ENCODE measurements at places on chromosomes 2 and 18.
A peak's percentile ranks its signal among the peaks of the same experiment; 100 is the strongest.

DNA sequence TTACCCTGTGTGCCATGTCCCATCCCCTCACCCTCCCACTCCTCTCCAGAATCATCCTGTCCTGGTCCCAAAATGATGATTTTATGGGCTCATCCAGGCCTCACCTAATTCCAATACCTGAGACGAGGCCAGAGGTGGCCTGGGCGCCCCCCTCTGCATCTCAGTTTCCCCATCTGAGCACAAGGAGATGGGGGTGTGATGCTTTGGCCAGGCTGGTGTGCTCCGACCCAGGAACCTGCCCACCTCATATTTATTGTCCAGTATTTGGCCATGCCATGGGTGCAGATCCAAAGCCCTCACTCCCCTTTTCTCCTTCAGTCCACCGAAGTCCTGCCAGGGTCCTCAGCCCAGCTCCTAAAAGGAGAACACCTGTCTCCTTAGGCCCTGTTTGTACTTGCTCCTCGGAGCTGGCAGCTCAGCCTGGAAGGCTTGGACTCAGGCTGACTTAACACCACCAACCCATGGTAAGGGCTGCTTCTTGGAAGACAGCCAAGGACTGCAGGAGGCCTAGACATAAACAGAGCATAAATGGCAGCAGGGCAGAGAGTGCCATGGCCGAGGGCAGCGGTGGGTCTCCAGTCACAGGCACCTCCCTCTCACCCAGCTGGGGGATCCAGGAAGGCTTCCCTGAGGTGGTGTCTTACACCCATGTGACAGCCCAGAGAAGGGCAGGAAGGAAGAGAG lies 3.6 kb downstream of the TEX51 start:
- no peaks in the 10 kb centered on the region for H3K36me3 ChIP-seq
- no peak for DNase-seq
- H3K27me3 ChIP-seq: no peaks in the 10 kb centered on the region
- H3K27ac ChIP-seq: no peak overlapping the region
- H3K4me3 ChIP-seq: no peak overlapping the region

GRCh38 chr2:205556841-205557539 lies 125.3 kb upstream of the NRP2 start:
- no peaks in the 10 kb centered on the region for H3K4me1 ChIP-seq
- H3K27ac ChIP-seq: no peak overlapping the region
- no peak overlapping the region for H3K4me3 ChIP-seq

DNA sequence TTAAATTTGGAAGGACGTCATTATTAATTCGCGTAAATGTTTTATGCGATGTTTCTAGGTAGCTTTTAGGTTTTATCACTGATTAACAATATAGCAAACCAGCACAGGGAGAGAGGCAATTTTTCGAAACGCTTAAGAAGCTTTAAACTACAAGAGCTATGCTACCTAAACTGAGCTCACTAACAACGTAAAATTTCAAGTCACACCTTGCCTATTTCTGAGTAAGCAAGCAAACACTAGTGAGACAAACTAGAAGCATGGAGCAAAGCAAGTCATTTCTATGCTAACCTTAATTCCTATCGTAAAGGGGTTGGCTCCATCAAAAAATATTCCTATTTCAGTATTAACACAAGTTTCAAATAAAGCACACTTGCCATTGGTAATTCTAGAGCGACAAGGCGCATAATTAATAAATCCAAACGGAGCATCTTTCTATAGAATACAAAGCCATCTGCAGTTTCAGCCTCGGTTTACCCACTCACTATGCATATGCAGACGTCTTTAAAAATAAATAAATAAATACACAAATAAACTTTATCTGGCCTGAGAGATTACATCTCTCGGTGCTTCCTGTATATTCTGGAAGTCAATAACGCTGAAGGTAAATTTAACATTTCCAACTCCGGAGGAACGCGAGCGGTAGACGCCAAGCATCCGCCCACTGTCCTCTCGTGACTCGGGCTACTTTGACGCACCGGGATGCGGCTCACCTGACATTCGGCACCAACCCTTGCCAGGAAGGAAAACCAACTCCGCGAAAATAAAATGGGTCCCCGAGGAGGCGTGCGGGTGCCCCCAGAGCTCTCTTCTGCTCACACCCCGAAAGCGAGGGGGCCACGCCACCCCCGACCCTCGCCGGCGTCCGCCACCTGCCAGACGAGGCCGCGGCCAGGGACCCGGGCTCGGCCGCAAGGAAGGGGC lies 947 bp downstream of the ITSN2 start:
- no peaks in the 10 kb centered on the region for H3K27me3 ChIP-seq
- no peaks in the 10 kb centered on the region for H3K36me3 ChIP-seq
- peak overlapping the region; percentile 87 for H3K27ac ChIP-seq
- peak overlapping the region; percentile 80 for H3K4me3 ChIP-seq
- peaks cover 44% of the 10 kb centered on the region for H3K4me1 ChIP-seq
- DNase-seq: peak; percentile 58

GRCh38 chr2:58727981-58728656 lies 487.0 kb upstream of the FANCL start:
- no peaks in the 10 kb centered on the region for H3K36me3 ChIP-seq
- H3K27me3 ChIP-seq: no peaks in the 10 kb centered on the region
- H3K27ac ChIP-seq: no peak overlapping the region
- H3K4me1 ChIP-seq: no peaks in the 10 kb centered on the region

DNA sequence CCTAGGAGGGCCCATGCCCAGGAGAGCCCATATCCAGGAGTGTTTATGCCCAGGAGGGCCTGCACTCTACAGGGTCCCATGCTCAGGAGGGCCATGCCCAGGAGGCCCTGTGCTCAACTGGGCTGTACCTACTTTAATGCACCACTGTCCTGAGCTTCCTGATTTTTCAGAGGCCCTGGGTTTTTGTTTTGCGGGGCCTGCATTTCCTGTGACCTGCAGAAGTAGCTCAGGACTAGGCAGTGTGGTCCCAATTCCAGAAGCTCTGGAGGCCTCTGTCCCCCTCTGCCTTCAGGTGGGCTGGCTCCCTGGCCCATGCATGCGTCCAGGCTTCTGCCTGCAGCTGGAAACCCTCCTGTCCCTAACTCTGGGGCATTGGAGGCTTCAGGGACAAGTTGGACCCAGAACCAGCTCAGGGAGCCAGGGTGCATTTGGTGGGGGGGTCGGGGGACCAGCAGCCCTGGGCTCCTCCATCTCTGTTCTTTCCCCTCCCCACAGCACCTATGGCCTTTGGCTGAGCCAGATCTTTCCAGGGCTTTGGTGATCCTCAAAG lies 10.8 kb downstream of the GPR35 start:
- no peaks in the 10 kb centered on the region for H3K4me1 ChIP-seq
- H3K4me3 ChIP-seq: no peak overlapping the region
- H3K27ac ChIP-seq: no peak overlapping the region
- no peaks in the 10 kb centered on the region for H3K27me3 ChIP-seq

DNA sequence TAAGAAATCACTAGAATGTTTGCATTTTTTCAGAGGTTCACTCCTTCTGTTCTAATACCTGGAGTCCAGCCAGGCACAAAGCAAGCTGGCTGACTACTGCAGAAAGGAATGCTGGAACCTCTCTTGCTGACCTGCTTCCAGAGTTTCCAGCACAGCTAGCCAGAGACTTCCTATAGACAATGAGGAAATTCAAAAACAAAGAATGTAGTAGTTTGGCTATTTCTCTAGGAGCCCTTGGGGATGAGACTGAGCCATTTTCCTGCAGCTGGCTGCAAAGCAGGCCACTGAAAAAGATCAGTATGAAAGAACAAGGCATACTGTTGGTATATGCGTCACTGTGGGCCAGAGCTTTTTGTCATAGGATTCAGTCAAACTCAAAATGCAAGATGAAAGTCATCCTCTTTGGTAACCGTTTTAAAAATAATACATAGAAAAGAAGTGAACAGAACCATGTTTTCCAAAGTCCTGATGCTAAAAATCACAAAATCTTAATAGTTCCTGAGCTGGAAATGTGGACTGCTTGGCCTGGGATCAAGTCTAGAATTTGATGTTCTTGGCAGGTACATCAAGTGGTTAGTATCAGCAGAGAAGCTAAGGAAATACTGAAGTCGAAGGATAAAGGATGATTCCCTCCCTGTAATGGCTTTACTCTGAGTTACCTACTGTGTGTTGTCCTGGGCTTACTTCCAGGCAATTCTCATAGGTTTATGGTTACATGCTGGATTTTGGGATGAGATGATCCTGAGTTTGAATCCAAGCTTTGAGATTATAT lies 9.0 kb upstream of the DSEL start:
- H3K27me3 ChIP-seq: no peaks in the 10 kb centered on the region
- H3K4me1 ChIP-seq: no peaks in the 10 kb centered on the region
- H3K36me3 ChIP-seq: no peaks in the 10 kb centered on the region
- peak overlapping the region; percentile 47 for H3K27ac ChIP-seq
- no peak overlapping the region for H3K4me3 ChIP-seq

- H3K4me1 ChIP-seq: peaks cover 9% of the 10 kb centered on the region
- H3K27me3 ChIP-seq: no peaks in the 10 kb centered on the region
- no peaks in the 10 kb centered on the region for H3K36me3 ChIP-seq
- DNase-seq: no peak
- no peak overlapping the region for H3K27ac ChIP-seq
Observed at GRCh38 chr2:156512451-156512850, 76.3 kb downstream of the GPD2 start.

DNA sequence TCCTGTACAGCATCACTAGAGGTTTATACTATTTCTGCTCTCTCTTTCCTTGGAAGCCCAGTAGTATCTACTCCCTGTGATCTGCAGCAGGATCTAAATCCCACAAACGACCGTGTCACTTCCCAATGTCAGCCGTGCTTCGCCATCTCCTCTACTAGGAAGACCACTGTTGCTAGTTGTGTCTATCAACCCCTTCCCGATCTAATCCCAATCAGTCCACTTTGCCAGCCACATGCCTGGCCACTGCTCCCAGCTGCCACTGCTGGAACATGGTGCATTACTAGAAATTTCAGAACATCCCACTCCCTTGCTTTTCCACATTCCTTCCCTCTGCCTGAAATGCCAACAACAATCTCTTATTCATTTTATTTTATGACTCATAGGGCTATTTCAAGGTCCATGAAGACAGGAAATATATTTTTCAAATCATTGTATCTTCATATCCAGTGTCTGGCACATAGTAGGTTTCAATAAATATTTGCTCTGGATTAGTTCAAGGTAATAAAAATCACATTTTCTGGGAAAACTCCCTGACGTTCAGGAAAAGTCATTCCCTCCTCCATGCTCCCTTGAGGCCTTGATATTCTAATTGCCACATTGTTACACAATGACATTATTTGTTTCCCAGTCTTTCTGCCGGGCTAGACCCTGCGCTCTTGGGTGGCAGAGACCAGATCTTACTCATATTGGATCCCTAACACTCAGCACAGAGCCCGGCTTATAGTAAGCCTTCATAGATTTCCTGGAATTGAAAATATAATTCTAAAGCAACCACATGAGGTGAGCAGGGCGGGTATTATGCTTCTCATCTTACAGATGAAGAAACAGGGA lies 2.1 kb upstream of the TRIB2 start:
- H3K36me3 ChIP-seq: no peaks in the 10 kb centered on the region
- H3K27me3 ChIP-seq: no peaks in the 10 kb centered on the region
- DNase-seq: no peak
- no peak overlapping the region for H3K4me3 ChIP-seq
- H3K27ac ChIP-seq: peak overlapping the region; percentile 92

GRCh38 chr2:41880561-41881243 lies 167.1 kb upstream of the PKDCC start:
- H3K4me3 ChIP-seq: no peak overlapping the region
- H3K36me3 ChIP-seq: no peaks in the 10 kb centered on the region
- peaks cover 35% of the 10 kb centered on the region for H3K4me1 ChIP-seq

- H3K4me3 ChIP-seq: no peak overlapping the region
- H3K36me3 ChIP-seq: no peaks in the 10 kb centered on the region
- H3K27me3 ChIP-seq: no peaks in the 10 kb centered on the region
- H3K27ac ChIP-seq: peak overlapping the region; percentile 3
Observed at GRCh38 chr2:11388262-11389051, 44.0 kb upstream of the ROCK2 start.

- H3K4me1 ChIP-seq: no peaks in the 10 kb centered on the region
- peak; percentile 68 for DNase-seq
- no peaks in the 10 kb centered on the region for H3K36me3 ChIP-seq
- no peaks in the 10 kb centered on the region for H3K27me3 ChIP-seq
- no peak overlapping the region for H3K27ac ChIP-seq
Observed at GRCh38 chr2:45494275-45494977, 116.6 kb downstream of the SRBD1 start.

DNA sequence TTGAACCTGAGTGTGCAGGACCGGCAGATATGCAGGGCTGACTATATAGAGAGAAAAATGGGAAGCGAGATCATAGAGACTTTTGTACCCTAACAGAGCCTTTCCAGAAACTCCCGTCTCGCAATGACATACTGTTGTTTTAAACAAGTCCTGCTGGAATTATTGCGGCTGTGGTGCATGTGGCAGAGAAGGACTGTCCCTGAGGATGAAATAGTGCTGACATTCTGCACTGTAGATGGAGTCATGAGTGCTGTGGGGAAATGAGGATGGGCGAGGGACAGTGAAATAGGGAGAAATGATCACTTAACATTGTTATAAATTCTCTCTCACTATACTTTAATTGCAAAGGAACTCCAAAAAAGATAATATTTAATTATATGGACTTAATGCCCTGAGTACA lies 50.4 kb upstream of the KLHL14 start:
- no peak overlapping the region for H3K4me3 ChIP-seq
- no peak for DNase-seq
- no peak overlapping the region for H3K27ac ChIP-seq
- H3K36me3 ChIP-seq: no peaks in the 10 kb centered on the region

GRCh38 chr2:74107071-74107470 lies 40.6 kb downstream of the BOLA3 start:
- no peaks in the 10 kb centered on the region for H3K4me1 ChIP-seq
- no peaks in the 10 kb centered on the region for H3K36me3 ChIP-seq
- H3K27me3 ChIP-seq: no peaks in the 10 kb centered on the region
- H3K27ac ChIP-seq: no peak overlapping the region

- H3K27ac ChIP-seq: no peak overlapping the region
- H3K36me3 ChIP-seq: no peaks in the 10 kb centered on the region
- no peaks in the 10 kb centered on the region for H3K4me1 ChIP-seq
- H3K4me3 ChIP-seq: no peak overlapping the region
Observed at GRCh38 chr2:138565230-138565598, 63.6 kb downstream of the SPOPL start.

GRCh38 chr18:66168685-66169235 lies 417.9 kb downstream of the CDH7 start:
- H3K27ac ChIP-seq: no peak overlapping the region
- DNase-seq: no peak
- no peaks in the 10 kb centered on the region for H3K36me3 ChIP-seq

GRCh38 chr2:54081574-54081973 lies 33.8 kb upstream of the ACYP2 start:
- H3K4me1 ChIP-seq: no peaks in the 10 kb centered on the region
- DNase-seq: no peak
- no peak overlapping the region for H3K4me3 ChIP-seq
- peaks cover 15% of the 10 kb centered on the region for H3K36me3 ChIP-seq
- no peaks in the 10 kb centered on the region for H3K27me3 ChIP-seq

GRCh38 chr2:229526951-229527350 lies 187.4 kb downstream of the DNER start:
- H3K27ac ChIP-seq: no peak overlapping the region
- H3K27me3 ChIP-seq: no peaks in the 10 kb centered on the region
- H3K4me1 ChIP-seq: no peaks in the 10 kb centered on the region
- DNase-seq: no peak
- no peaks in the 10 kb centered on the region for H3K36me3 ChIP-seq
- no peak overlapping the region for H3K4me3 ChIP-seq

- H3K36me3 ChIP-seq: no peaks in the 10 kb centered on the region
- no peaks in the 10 kb centered on the region for H3K27me3 ChIP-seq
- no peak overlapping the region for H3K27ac ChIP-seq
- H3K4me3 ChIP-seq: no peak overlapping the region
Observed at GRCh38 chr2:30336978-30337841, 105.9 kb downstream of the LBH start.

GRCh38 chr2:97359861-97360584 lies 229.7 kb downstream of the ANKRD36B start:
- H3K27me3 ChIP-seq: no peaks in the 10 kb centered on the region
- H3K4me1 ChIP-seq: no peaks in the 10 kb centered on the region
- H3K36me3 ChIP-seq: no peaks in the 10 kb centered on the region
- no peak overlapping the region for H3K27ac ChIP-seq
